ENCODE measurements at places on chromosomes 12 and 14. TPM values are rescaled to one million over a fixed set of nuclear protein-coding genes. Genes with fewer than 3 reads are reported as not detected.

DNA sequence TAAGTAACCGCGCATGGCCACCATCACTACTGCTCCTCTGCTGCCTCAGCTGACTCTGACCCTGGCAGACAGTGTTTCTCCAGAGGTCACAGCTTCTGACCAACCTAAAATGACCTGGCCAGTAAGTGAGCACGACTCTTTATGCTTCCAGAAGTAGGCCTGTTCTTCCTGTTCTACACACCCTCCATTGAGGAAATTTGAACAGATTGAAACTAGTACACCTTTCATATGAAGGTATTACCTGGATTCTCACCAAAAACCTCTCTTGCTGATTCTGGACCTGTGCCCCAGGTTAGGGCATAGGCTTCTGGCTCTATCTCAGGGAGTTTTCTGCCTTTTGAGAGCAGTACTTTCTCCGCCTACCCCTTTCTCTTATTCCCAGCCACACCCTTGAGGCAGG, 178.4 kb upstream of the FRMD6 start:
- DNase-seq, result no peak

- no peak for DNase-seq
Measured at GRCh38 chr12:71007781-71008404, 87.4 kb upstream of the PTPRR start.

Gene KRT78
- total RNA-seq, result not detected

Gene CHST11
- total RNA-seq, result 4.8 TPM

DNA sequence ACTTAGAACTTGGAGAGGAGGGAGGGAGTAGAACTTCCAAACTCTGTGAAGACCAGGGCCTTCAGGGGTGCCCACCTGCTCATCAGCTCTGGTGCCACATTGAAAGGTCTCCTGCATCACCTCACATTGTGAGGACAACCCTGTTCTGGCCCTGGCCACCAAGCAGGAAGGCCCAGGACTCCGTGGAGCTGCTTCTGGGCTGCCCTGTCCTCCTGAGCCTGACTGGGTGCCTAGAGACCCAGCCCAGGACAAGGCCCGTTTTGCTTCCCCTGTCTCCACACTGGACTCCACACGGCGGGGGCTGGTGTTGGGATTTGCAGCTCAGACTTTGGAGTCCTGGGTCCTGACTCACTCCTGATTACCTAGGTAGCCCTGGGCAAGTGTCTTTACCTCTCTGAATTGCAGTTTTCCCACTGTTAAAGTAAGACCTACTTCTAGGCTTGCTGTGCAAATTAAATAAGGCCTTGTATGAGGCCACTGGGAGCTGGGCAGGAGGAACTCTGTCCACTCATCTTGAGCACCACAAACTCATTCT, 12.5 kb upstream of the KRT82 start:
- no peak for DNase-seq

Gene MGP
- total RNA-seq, result 154 TPM

Gene ANO6
- 62.3 TPM for total RNA-seq
